HT1080 (cell line): ENCODE measurements at places on chromosomes 12 and 14.

DNA sequence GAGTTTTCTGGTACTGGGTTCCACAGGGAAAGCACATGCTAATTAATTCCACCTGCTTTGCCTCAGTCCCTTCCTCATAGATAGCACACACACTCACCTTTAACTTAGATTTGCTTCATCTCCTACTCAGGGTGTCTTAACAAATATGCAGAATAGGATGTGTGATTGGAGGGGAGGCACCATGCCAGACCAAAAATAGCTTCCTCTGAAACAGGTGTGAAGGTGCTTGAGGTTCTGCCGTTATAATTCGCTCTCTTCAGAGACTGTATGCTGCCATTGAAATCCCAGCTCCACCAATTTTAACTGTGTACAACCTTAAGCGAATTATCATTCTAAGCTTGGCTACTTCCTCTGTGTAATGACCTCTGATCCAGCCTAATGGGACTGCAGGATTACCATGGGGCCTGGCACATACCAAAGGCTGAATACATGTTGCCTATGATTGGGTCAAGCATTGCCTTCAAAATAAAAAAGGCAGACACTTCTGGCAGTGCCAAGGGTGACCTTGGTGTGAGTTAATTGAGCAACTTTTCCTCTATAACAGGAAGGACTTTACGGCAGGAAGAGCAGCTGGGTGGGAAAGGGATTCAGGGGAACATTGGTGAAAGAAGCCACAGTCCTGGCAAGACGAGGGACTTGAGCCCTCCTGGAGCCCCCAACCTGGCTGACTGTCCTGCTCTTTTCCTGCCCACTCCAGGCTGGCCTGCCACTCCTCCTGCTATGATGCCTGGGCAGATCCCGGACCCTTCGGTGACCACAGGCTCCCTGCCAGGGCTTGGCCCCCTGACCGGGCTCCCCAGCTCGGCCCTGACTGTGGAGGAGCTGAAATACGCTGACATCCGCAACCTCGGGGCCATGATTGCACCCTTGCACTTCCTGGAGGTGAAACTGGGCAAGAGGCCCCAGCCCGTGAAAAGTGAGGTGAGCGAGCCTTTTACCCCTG, 9.7 kb downstream of the JDP2 start:
- DNase-seq, result no peak

GRCh38 chr12:47988073-47989022, 15.9 kb downstream of the COL2A1 start:
- peak; percentile 59 for DNase-seq

DNA sequence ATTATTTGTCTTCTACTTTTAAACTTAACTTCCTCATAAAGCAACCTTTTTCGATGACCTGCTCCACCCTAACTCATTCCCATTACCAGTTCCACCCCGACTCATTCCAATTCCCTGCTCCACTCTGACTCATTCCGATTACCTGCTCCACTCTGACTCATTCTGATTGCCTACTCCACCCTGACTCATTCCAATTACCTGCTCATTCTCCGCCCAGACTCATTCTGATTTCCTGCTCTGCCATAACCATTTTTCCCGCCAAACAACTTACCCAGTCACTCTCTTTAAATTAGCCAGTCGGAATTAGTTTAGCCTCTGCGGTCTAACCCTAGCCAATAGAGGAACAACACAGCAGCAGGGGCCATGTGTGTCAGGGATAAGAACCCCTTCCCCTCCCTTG, 249.1 kb downstream of the DPY19L2 start:
- peak; percentile 81 for DNase-seq

GRCh38 chr14:51428981-51429380, 188.9 kb downstream of the TMX1 start:
- no peak for DNase-seq

- DNase-seq, result no peak
Observed at GRCh38 chr14:54135804-54136280, 179.2 kb upstream of the BMP4 start.

- DNase-seq, result no peak
Observed at GRCh38 chr12:113465808-113466453, 5.7 kb downstream of the LHX5 start.

- peak; percentile 60 for DNase-seq
Observed at GRCh38 chr14:39374851-39375250, 57.4 kb downstream of the FBXO33 start.

DNA sequence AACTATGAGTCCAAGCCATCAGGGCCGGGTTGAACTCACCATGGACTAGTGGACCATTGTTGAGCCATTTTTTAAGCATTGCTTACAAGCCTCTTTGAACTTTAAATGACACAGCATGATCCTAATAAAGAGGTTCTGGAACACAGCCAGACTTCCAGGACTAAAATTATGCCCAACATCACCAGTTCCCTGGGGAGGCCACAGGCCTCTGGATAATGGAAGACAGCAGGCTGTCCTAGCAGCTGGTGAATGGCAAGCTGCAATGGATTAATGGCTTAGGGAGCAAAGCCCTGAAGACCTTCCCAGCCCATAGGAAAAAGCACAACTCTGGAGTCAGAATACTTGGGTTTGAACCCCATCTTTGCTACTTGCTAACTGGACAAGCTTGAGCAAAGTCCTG, 71.3 kb downstream of the FLRT2 start:
- DNase-seq, result no peak

DNA sequence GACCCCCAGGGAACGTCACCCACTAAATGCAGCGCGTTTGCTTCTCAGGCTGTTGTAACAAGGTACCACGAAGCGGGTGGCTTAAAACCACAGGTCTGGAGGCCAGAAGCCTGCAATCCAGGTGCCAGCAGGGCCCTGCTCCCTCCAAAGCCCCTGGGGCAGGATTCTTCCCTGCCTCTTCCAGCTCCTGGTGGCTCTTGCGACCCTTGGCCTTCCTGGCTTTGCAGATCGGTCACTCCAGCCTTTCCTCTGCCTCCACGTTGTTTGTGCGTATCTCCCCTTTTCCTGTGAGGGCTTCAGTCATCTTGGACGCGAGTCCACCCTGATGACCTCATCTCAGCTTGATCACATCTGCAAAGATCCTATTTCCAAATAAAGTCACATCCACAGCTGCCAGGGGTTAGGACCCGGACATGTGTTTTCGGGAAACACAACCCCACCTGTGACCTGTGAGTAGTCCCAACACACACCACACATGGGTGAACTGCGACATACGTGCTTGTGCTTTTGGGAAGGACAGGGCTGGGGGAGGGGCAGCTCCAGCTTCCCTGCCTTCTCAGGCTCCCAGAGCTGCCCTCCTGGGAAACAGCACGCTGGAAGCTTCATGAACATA, 114.5 kb upstream of the NCOR2 start:
- peak; percentile 24 for DNase-seq

- DNase-seq, result no peak
Observed at GRCh38 chr12:20280515-20280914, 87.8 kb upstream of the PDE3A start.

DNA sequence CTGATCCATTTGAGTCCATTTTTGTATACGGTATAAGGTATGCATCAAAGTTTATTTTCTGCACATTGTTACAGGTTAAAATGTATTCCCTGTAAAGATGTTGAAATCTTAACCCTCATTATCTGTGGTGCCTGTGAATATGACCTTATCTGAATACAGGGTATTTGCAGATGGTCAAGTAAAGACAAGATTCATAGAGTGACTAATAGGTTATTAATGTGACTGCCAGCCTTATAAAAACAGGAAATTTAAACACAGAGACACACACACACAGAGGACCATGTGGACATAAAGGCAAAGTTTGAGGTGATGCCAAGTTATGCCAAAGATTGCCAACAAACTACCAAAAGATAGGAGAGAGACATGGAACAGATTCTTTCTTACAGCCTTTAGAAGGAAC, 347.2 kb upstream of the DCN start:
- DNase-seq, result peak; percentile 77
